Posterior vena cava (tissue), 2 donors: ENCODE measurements at places on chromosomes 5 and 9. TPM values are rescaled to one million over a fixed set of nuclear protein-coding genes. Genes with fewer than 3 reads are reported as not detected.
A peak's percentile ranks its signal among the peaks of the same experiment; 100 is the strongest.

GRCh38 chr9:75788006-75788634 lies 102.4 kb upstream of the PCSK5 start:
- DNase-seq = no peak

DNA sequence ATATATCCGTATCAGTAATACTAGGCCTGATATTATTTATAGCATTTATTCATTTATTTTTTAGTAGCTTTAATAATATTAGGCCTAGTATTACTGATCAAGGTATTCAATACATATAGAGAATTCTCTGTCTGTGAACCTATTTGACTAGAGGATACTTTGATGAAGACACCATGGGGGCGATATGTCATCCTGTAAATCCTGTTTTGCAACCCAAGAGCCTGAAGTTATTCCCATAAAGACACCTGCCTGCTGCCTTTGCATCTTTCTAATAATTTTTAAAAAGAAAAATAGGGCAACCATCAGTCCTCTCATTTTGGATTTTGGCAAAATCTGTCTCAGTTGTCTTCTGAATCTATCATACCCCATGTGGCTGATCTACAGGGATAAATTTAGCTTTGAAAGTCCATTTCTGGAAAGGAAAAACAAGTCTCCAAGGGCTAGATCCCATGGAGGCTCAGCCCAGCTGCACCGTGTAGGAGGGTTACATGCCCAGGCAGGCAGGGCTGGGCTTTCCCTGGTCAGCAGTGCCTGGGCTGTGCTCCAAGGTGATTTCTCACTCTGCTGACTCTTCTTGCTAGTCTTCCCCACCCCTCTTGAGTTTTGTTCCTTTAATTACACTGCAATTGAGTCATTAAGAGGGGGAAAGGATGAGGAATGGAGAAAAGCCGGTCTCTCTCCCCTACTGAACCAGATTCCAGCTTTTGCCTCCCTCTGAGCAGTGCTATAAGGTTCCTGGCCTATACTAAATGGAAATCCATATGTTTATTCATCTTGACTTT lies 169.0 kb downstream of the TRIM32 start:
- no peak for DNase-seq

DNA sequence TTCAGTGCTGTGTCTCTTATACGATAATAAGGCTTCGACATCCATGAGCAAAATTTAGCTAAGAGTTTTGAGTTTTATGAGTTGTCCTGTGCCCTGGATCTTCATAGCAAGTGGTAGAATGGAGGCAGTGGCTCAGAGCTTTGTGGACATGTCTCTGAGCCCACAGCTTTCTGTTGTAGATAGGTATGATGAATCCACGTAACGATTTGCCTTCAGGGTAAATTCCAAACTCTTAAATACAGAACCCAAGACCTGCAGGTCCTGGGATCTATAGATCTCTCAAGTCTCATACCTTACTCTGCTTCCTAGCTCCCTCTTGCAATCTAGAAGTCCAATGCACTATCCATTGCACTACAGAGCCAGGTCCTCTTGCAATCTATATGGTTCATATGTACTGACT lies 59.5 kb upstream of the TLE4 start:
- DNase-seq = no peak

Gene SPRY4
- total RNA-seq = 20.7 TPM

GRCh38 chr9:81574405-81574804 lies 114.9 kb downstream of the TLE1 start:
- DNase-seq = no peak

GRCh38 chr9:122122903-122123632 lies 30.0 kb upstream of the TTLL11 start:
- DNase-seq = peak; percentile 93

Gene FAM221B
- not detected for total RNA-seq

DNA sequence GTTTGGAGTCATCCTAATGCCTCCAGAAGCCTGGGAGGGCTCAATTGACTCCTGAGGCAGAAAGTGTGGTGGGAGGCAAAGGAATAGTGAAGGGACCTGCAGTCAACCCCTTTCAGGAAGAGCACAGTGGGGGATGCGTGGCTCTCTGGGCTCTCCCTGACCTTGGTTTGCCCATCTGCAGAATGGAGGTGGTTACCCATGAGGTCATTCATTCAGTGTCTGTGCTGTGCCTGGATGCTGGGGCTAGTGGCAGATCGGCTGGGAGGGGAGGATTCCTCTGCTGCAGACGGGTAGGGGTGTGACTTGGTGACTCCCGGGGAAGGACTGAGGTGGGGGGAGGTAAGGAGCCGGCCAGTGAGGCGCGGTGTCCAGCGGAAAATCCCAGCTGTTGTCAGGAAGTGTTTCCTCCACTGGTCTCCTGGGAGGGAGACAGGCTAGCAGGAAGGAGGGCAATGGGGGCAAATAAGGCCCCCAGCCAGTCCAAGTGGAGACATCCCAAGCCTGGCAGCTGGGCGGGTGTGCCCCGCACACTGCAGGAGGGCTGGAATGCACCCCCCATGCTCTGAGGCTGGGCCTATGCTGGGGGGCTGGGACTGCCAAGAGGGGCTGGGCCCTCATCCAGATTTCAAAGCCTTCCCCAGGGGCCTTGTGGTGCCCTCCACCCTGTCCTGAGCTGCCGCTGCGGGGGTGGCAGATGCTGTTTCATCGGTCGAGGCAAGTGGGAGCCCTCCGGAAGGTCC lies 10.9 kb downstream of the CXXC5 start:
- peak; percentile 86 for DNase-seq

Gene ENTPD2
- total RNA-seq = 1.2 TPM

Gene FREM1
- total RNA-seq = 3.3 TPM

Gene LOX
- total RNA-seq = 58.6 TPM

Gene PHF24
- total RNA-seq = 0.93 TPM

GRCh38 chr9:24502206-24502937 lies 43.3 kb downstream of the IZUMO3 start:
- no peak for DNase-seq

Gene PCDHB6
- 0.95 TPM for total RNA-seq

GRCh38 chr9:124017929-124018729 lies 6.6 kb downstream of the LHX2 start:
- no peak for DNase-seq
